Uterine smooth muscle cell (primary cell): ENCODE measurements at places on chromosomes 13 and 19. TPM values are rescaled to one million over a fixed set of nuclear protein-coding genes. Genes with fewer than 3 reads are reported as not detected.

The EPS8L1 gene
- 0.75 and 1.8 TPM in 2 replicates for total RNA-seq

The FAM174C gene
- total RNA-seq, result 24.6 and 28.7 TPM in 2 replicates

The HCST gene
- total RNA-seq, result 0.22 and 1.5 TPM in 2 replicates

The CLDND2 gene
- total RNA-seq, result not detected in 2 replicates

The LMTK3 gene
- under 0.01 and 0.37 TPM in 2 replicates for total RNA-seq

The MCEMP1 gene
- not detected in 2 replicates for total RNA-seq

The ATP1A3 gene
- total RNA-seq, result 0.11 and 0.37 TPM in 2 replicates

The PNMA8B gene
- total RNA-seq, result 0.44 and 1.00 TPM in 2 replicates

The GJB2 gene
- not detected in 2 replicates for total RNA-seq

The FLT3LG gene
- total RNA-seq, result 2.5 and 2.6 TPM in 2 replicates

The CLEC17A gene
- total RNA-seq, result 0.12 TPM in 1 of 2 replicates, not detected in the other

The C3 gene
- 0.22 and 0.25 TPM in 2 replicates for total RNA-seq

The ZNF628 gene
- 1.5 and 1.9 TPM in 2 replicates for total RNA-seq

The PLVAP gene
- 0.22 and 0.50 TPM in 2 replicates for total RNA-seq

The PLPPR3 gene
- total RNA-seq, result 0.12 TPM in 1 of 2 replicates, not detected in the other

The ZNF554 gene
- total RNA-seq, result 1.9 and 3.6 TPM in 2 replicates

The GPC6 gene
- 24.1 and 52.1 TPM in 2 replicates for total RNA-seq

The LRRC63 gene
- 0.22 and 0.50 TPM in 2 replicates for total RNA-seq

The ELSPBP1 gene
- not detected in 2 replicates for total RNA-seq

The ERICH6B gene
- total RNA-seq, result not detected in 2 replicates

The ZNF99 gene
- under 0.01 TPM in 1 of 2 replicates, not detected in the other for total RNA-seq

The CGB3 gene
- total RNA-seq, result not detected in 2 replicates

The OSCAR gene
- total RNA-seq, result 0.22 and 0.50 TPM in 2 replicates

The SCN1B gene
- 4.0 and 4.1 TPM in 2 replicates for total RNA-seq

The WTIP gene
- total RNA-seq, result 33.5 and 59.2 TPM in 2 replicates

The SHC2 gene
- 0.77 and 2.7 TPM in 2 replicates for total RNA-seq

The ICAM3 gene
- total RNA-seq, result 5.1 and 9.6 TPM in 2 replicates

The SRRM5 gene
- not detected in 2 replicates for total RNA-seq

The CEACAM3 gene
- not detected in 2 replicates for total RNA-seq

The ANKLE1 gene
- total RNA-seq, result 0.44 and 1.00 TPM in 2 replicates

The GIPR gene
- total RNA-seq, result under 0.01 TPM in 1 of 2 replicates, not detected in the other

The TRPC4 gene
- total RNA-seq, result 4.2 and 4.8 TPM in 2 replicates

The C19orf73 gene
- total RNA-seq, result 0.87 and 1.2 TPM in 2 replicates

The ARHGAP45 gene
- 0.77 and 0.87 TPM in 2 replicates for total RNA-seq

The TMEM255B gene
- 1.3 and 3.4 TPM in 2 replicates for total RNA-seq

The OR7A5 gene
- total RNA-seq, result not detected in 2 replicates

The PRODH2 gene
- not detected in 2 replicates for total RNA-seq

The AKAP8 gene
- 13.5 and 20.3 TPM in 2 replicates for total RNA-seq

The VSTM2B gene
- total RNA-seq, result not detected in 2 replicates

The ONECUT3 gene
- not detected in 2 replicates for total RNA-seq

The FUT1 gene
- total RNA-seq, result 0.33 and 1.1 TPM in 2 replicates

The LSM7 gene
- total RNA-seq, result 115 and 162 TPM in 2 replicates

The SYNE4 gene
- 0.25 TPM in 1 of 2 replicates, not detected in the other for total RNA-seq

The ZNF497 gene
- total RNA-seq, result 0.89 and 1.4 TPM in 2 replicates

The FAM32A gene
- 76.1 and 98.6 TPM in 2 replicates for total RNA-seq

The COX6B2 gene
- total RNA-seq, result not detected in 2 replicates

The KLK3 gene
- not detected in 2 replicates for total RNA-seq

The GAMT gene
- total RNA-seq, result 26.7 and 37.1 TPM in 2 replicates

The BRD4 gene
- 17.6 and 19.2 TPM in 2 replicates for total RNA-seq

The STOML3 gene
- total RNA-seq, result not detected in 2 replicates

The TEX29 gene
- not detected in 2 replicates for total RNA-seq

The PRR20B gene
- not detected in 2 replicates for total RNA-seq

The ZIC5 gene
- not detected in 2 replicates for total RNA-seq
